ENCODE measurements at places on chromosomes 3 and 15.

DNA sequence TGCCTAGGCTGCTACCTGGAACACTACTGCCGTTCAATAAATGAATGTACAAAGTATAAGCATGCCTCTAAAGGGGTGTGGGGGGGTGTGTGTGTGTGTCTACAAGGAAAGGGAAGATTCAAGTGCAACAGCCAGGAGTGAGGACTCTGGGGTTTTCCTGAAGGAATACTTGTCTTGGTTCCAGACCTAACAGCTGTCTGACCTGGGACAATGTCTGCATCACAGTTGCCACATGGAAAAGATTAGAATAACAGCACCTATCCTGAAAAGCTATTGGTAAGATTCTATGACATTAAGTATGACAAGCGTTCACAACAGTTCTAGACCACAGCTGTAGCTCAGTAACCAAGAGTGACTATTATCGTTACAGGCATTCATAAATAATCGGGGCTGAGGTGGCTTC is 345.2 kb downstream of the FOXP1 start:
- no peak for DNase-seq

GRCh38 chr3:123155471-123156011 is 46.2 kb upstream of the SEC22A start:
- no peak for DNase-seq

DNA sequence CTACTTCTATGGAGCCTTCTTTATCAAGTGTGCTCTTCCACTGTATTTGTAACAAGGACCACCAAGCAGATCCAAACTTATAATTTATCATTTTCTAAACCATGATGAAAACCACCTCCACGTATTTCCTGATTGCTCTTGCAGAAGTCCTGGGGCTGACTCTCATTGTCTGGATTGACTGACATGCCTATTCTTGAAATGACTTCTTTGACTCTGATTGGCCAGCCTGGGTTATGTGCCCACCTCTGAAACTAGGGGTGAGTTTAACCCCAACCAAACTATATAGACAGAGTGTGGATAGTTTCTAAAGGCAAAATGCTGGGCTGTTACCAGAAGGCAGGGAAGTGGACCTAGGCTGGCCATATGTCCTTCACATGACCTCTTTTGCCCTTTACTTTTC is 12.7 kb downstream of the TMPRSS7 start:
- no peak for DNase-seq

DNA sequence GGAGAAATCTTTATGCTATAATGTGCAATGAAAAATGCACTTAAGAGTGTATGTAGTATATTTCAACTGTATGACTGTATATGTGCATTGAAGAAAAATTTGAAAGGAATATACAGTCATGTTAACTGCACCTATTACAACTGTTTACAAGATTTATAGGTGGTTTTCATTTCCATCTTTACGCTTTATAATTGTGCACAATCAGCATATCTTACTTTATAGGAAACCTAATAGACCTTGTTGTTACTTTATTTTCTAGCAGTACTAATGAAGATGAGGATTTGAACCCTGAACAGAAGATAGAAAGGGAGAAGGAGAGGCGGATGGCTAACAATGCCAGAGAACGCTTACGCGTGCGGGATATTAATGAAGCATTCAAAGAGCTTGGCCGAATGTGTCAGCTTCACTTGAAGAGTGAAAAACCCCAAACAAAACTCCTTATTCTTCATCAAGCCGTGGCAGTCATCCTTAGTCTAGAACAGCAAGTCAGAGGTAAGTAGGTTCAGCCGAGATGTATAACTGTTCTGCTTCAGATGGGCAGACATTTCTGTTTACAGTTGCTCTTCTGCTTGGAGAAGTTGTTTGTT is 103.4 kb upstream of the CGNL1 start:
- no peak for DNase-seq

GRCh38 chr3:151476344-151477018 is 15.6 kb upstream of the IGSF10 start:
- DNase-seq: no peak

DNA sequence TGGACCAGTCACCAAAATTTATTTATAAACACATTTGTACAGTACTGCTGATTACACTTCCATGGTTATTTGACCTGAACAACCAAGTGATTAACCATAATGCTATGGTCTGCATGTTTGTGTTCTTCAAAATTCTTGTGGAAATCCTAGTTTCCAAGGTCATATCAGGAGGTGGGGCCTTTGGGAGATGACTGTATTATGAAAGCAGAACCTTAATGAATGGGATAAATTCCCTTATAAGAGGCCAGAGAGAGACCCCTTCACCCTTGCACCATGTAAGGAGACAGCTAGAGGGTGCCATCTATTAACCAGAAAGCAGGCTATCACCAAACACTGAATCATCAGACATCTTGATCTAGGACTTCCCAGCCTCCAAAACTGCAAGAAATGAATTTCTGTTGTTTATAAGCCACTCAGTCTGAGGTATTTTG is 1.9 kb downstream of the SCAPER start:
- no peak for DNase-seq

DNA sequence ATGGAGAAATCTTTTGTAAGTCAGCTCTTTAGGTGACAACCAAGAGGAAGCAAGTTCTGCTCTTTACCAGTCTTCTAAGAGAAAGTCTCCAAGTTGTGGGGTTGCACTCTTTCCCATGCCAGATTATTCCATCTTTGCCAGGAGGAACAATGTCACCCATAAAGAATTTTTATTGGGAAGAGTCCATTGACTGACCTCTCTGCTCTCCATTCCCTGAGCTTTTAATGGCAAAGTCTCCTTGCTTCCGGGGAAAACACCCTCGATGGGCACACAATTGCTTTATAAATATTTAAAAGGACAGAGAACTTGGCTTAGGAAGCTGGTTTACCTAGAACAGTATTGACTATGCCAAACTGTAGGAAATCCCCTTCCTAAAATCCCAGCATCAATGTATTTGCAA is 19.9 kb upstream of the UBE2E1 start:
- no peak for DNase-seq

DNA sequence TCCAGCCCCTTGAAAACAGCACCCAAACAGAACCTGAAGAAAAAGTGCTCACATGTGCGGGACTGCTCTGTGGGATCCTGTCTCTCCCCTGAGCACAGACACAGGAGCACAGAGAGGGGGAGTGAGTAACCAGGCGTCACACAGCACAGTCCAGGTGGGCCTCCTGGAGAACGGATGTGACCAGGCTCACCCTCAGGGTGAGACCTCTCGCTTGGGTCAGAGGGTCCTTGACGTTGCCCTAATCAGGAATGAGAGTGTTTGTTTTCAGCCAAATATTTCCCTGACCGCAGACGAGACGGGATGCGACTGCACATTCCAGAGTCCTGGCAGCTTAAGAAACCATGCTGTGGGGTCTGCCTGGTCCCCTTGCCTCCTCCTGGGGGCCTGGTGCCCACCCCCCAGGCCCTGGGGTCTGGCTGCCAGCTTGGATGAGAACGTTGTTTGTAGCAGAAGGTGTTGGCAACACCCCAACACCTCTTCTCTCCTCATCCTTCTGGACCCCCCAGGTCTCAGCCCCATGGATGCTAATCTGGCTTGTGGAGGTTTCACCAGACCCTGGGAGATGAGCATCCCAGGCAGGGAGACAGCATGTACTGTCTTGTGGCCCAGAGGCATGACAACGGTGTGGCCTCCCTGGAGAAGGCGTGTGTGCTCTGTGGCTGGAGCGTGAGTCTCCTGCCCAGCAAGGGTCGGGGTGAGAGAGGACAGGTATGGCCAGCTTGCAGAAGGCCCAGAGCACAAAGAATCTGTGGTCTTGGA is 42.1 kb upstream of the SLC6A6 start:
- DNase-seq: no peak

DNA sequence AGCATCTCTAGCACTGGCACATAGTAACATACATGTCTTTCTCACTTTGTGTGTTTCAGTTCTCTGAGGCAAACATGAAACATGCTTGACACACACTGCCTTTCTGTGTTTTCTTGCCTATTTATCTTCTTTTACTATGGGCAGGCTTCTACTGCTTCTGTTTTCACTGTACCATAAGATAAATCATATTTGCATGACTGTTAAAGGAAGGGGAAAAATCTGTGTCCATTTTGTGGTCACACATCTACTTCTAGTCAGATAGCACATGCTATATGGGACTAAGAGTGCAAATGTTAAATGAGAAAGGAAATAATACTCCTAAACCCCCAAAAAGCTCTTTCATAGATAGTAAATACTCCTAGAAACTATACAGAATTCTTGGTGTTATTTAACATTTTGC is 386.4 kb downstream of the ZBTB20 start:
- DNase-seq: no peak

GRCh38 chr15:81274931-81275707 is 48.8 kb downstream of the STARD5 start:
- DNase-seq: peak; percentile 71

DNA sequence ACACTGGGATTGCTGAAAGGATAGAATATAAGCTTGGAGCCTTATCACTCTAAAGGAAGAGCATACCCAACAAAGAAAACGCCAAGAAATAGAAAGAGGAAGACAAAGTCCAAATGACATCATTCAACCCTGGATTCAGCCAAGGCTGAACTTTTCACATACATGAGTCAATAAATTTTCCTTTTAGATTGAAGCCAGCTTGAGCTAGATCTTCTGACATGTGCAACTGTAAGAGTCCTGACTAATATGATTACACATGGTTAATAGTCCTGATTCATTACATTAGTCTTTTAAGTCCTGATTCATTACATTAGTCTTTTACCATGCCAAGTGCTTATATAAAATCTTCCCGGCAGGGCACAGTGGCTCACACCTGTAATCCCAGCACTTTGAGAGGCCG is 13.6 kb upstream of the DENND6A start:
- DNase-seq: no peak

DNA sequence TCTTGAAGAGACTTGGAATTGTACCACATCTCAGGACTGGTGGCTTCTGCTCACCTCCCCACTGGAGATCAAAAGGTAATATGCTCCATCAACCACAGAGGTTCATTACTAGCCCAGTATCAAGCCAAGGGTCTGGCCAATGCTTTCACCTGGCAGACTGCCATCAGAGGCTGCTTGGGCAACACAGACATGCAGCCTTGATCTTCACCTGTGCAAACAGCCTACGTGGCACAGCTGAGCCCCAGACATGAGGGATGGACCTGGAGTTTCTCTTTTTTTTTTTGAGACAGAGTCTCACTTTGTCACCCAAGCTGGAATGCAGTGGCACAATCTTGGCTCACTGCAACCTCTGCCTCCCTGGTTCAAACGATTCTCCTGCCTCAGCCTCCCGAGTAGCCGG is 105.6 kb upstream of the HES1 start:
- DNase-seq: peak; percentile 79

DNA sequence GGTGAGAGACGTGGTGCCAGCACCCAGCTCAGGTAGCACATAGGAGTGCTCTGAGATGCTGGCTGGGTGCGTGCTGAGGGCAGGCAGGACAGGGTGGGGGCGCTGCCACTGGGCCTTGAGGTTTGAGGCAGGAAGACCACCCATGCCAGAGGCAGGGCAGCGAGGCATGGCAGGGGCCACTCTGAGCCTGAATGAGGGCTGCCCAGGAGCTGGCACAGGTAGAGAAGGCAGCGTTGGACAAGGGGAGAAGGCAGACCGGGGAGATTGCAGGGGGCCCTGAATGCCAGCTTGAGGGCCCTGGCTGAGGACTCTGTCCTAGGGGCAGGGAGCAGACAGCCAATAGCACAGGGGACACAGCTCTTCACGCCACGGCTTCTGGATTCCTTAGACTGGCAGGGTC is 50.2 kb downstream of the ADAMTS7 start:
- DNase-seq: no peak

GRCh38 chr15:94509259-94509658 is 277.9 kb downstream of the MCTP2 start:
- no peak for DNase-seq

GRCh38 chr3:193968380-193968974 is 167.5 kb upstream of the HES1 start:
- no peak for DNase-seq

DNA sequence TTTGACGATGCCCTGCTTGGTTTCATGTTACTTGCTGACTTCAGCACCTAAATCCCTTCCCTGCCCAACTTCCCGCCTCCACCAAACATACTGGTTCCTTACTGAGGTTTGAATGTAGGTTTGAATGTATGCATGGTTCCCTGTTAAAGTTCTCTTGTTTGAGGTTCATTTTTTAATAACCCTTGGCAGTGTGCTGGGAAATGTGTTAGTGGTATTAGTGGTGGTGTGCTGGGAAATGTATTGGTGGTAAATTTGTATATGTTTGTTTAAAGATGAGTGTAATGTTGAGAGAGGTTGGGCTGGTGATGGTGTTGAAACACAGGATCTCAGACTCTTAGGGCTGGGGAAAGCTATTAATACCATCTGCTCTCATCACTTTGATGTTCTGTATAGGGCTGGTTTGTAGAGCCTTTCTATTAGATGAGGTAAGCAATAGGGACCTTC is 392.7 kb downstream of the PTPRG start:
- no peak for DNase-seq

DNA sequence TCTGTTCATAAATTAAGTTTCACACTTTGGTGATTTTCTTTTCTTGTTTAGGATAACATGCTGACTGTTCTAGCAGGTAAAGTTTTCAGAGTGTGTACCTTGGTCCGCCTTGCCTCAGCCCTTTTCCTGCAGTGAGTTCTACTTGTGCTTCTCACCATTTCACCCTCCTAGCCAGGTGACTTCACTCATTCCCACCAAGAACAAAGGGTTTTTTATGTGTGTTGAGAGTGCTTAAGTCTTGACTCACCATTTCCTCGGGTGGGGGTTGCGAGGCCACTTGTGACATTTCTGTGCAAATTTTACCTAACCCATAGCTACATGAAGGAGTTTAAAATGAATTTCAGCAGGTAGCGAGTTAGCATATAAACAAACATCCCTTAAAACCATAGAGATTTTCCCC is 81.4 kb downstream of the C3orf38 start:
- DNase-seq: no peak

DNA sequence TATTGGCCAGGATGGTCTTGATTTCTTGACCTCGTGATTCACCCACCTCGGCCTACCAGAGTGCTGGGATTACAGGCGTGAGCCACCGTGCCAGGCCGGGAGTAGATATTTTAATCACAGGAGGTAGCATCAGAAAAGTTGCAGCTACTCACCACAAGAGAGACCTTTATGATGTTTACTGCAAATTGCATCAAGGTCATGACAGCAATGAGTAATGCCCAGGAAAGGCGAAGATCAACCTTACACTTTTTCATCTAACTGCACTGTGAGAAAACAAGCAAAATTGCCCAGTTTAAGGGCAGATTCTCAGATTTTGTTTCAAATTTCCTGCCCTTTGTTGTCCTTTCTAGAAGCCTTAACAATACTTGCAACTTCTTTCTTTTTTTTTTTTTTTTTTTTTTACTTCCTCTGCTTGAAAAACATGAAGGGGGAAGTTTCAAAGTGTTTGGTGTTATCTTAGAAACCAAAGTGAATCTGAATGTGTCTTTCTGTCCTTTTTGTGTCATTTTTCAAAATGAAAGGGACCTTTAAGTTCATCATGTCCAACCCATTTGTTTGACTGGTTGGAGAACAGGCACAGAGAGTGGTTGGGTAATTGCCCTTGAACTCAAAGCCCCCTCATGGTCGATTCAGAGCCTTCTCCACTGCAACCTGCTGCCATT is 25.0 kb downstream of the TGFBR2 start:
- no peak for DNase-seq

DNA sequence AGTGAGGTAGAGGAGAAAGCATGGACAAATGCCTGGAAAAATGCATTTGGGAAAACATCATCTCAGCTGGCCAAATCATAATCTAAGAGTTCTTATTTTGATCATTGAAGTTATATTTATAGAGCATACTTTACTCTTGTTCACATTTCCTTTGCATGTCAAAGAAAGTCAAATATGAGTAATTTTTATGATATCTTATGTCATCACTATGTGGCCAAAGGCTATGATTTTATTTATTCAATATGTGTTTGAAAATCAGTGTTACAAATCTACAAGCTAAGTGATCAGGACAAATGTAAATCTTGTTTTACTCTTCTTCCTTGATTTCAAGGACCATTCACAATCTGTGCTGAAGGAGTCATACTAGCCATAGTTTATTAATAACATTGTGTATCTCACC is 237.2 kb upstream of the DPH6 start:
- no peak for DNase-seq

Measured in NCI-H774 (cell line).